ENCODE measurements at places on chromosomes 3 and 15.

DNA sequence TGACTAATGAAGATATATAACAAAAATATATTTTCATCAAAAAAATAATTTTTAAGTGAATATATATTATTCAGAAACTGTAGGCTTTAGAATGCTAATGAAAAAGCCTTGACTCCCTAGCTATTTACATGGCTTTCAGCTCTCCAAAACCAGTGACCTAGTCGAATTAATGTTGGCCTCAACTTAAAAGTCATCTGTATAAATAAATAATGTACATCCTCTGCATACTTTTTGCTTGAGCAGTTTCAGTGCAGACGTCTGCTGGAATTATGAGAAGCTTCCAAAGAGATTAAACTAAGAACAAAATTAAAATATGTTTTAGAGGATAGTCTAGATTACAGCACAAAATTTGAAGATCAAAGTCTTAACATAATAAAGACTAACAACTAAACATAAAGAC lies 520.4 kb upstream of the ALCAM start:
- DNase-seq: peak; percentile 7

DNA sequence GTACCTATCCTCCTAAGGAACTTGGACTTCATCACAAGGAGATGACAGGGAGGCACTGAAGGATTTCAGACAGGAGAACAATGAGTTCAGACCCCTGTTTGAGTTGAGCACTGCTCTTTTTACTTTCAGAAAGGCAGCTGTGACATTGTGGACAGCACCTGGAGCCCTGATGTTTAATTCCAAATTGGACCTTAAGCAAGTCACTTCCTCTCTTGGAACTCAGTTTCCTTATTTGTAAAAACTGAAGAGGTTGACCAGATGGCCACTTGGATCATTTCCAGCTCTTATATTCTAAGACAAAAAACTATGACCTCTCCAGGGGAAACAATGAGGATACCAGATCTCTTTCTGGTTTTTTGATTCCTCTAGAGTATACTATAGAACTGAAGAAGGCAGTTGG lies 34.1 kb upstream of the SMAD3 start:
- DNase-seq: no peak

- DNase-seq: no peak
Observed at GRCh38 chr3:69330891-69331400, 54.9 kb downstream of the FRMD4B start.

DNA sequence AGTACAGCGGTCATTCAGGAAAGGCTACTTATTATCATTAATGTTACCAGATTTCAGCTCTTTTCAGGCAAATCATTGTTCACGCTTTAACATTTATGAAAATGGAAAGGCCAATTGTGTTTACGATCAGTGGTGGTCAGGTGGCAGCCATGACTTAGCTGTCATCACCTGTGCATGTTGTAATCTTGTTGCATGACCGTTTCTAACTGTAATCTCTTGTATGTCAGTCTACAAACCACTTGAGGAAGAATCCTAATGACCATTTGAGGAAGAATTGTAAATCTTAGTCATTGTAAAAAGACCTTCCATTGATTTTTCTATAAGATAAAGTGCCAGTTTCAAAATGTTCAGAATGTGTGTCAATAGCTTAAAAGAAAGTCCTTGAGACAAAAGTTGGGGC lies 100.4 kb downstream of the SERPINI1 start:
- DNase-seq: no peak

DNA sequence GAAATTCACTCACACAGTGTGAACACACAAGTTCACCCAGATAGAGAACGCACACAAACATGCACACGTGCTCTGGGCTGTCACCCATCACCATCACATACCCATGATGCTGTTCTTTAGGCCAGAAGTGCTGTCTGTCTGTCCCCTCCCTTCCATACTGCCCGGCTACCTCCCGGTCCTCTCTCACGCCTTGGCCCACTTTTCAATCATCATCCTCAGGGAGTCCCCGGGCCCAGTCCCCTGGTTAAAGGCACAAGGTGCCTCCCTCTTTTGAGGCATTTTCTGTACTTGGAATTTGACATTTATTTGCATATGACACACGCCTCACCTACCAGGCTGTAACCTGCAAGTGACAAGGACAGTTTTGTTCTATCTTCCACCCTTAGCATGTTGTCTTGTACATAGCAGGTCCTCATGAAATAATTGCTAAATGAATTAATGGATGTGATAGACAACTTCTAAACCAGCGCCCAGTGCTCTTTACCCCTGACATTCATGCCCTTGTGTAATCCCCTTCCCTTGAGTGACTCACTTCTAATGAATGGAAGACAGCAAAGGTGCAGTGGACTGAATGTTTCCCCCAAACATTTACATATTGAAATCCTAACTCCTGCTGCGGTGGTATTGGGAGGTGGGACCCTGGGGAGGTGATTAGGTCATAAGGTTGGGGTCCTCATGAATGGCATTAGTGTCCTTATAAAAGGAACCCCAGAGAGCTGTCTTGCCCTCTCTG lies 73.9 kb upstream of the ADPGK start:
- no peak for DNase-seq

Data from HS-27A (cell line).